Smooth muscle cell of the coronary artery (primary cell): ENCODE measurements at places on chromosomes 5 and 9. TPM values are rescaled to one million over a fixed set of nuclear protein-coding genes. Genes with fewer than 3 reads are reported as not detected.

Gene UBE2D2
- total RNA-seq, result 24.7 and 42.0 TPM in 2 replicates

Gene SLC25A2
- 0.23 TPM in 1 of 2 replicates, not detected in the other for total RNA-seq

Gene FRMPD1
- total RNA-seq, result 0.12 TPM in 1 of 2 replicates, not detected in the other

Gene PCDHGA4
- 3.2 and 4.4 TPM in 2 replicates for total RNA-seq

Gene LRRC70
- 0.53 and 1.4 TPM in 2 replicates for total RNA-seq

Gene ARHGEF39
- 0.53 TPM in 1 of 2 replicates, not detected in the other for total RNA-seq

Gene PCDHGB2
- total RNA-seq, result 1.6 and 2.0 TPM in 2 replicates

Gene MATR3
- 166 and 196 TPM in 2 replicates for total RNA-seq
